ENCODE measurements at places on chromosomes 7 and 10. TPM values are rescaled to one million over a fixed set of nuclear protein-coding genes. Genes with fewer than 3 reads are reported as not detected.

The ZNF775 gene
- total RNA-seq = 5.3 TPM

The CAMK2B gene
- total RNA-seq = 0.59 TPM

The CFAP69 gene
- total RNA-seq = 19.4 TPM

The OR2A1 gene
- total RNA-seq = 0.08 TPM

The GIMAP4 gene
- total RNA-seq = not detected

The LMBR1 gene
- total RNA-seq = 51.7 TPM

The PTPRN2 gene
- 3.0 TPM for total RNA-seq

The PTF1A gene
- not detected for total RNA-seq

The GBX1 gene
- total RNA-seq = not detected

The CNNM1 gene
- total RNA-seq = under 0.01 TPM

The FAM25A gene
- total RNA-seq = not detected

The CFAP46 gene
- 0.38 TPM for total RNA-seq

The MRLN gene
- not detected for total RNA-seq

The FGFR2 gene
- not detected for total RNA-seq

The TACC2 gene
- total RNA-seq = 1.8 TPM

The OR2A5 gene
- total RNA-seq = not detected

The FAS gene
- 60.1 TPM for total RNA-seq

The PILRA gene
- total RNA-seq = 0.82 TPM

The SPDYE1 gene
- not detected for total RNA-seq

The ANXA8L1 gene
- total RNA-seq = not detected

The COMMD3 gene
- total RNA-seq = 27.8 TPM

The SERPINE1 gene
- total RNA-seq = 1,526 TPM

The NKX1-2 gene
- not detected for total RNA-seq

The TRIM50 gene
- total RNA-seq = not detected

The CUBN gene
- total RNA-seq = 3.4 TPM

The NPSR1 gene
- total RNA-seq = not detected

The AKR1D1 gene
- not detected for total RNA-seq

The WNT8B gene
- not detected for total RNA-seq

The HOXA9 gene
- total RNA-seq = not detected

The LAMB4 gene
- total RNA-seq = 0.12 TPM

The ANKRD30A gene
- not detected for total RNA-seq

The CLEC2L gene
- total RNA-seq = not detected

The CCDC126 gene
- total RNA-seq = 9.4 TPM

The TAF5 gene
- 2.9 TPM for total RNA-seq

The ABCB4 gene
- 0.12 TPM for total RNA-seq

The SPDYE9 gene
- not detected for total RNA-seq

The AGBL3 gene
- total RNA-seq = 1.2 TPM

The RFC2 gene
- total RNA-seq = 13.3 TPM

The TFR2 gene
- total RNA-seq = under 0.01 TPM

The SP8 gene
- not detected for total RNA-seq

The ZNF804B gene
- not detected for total RNA-seq

The ANXA8 gene
- total RNA-seq = 0.68 TPM

The LRRC4 gene
- not detected for total RNA-seq

The DNAH11 gene
- 0.59 TPM for total RNA-seq

The DNAJB12 gene
- 19.8 TPM for total RNA-seq

The TAS2R5 gene
- 0.38 TPM for total RNA-seq

The LRMDA gene
- 2.3 TPM for total RNA-seq

The VWDE gene
- not detected for total RNA-seq

The HTR5A gene
- total RNA-seq = not detected

The THSD7A gene
- total RNA-seq = 0.38 TPM

The STK32C gene
- 25.0 TPM for total RNA-seq

The RNF133 gene
- 0.23 TPM for total RNA-seq

The CDC14C gene
- total RNA-seq = not detected

The ENTPD1 gene
- total RNA-seq = 1.2 TPM

The OR9A2 gene
- total RNA-seq = 0.12 TPM

The GARIN1A gene
- total RNA-seq = 0.53 TPM

The AQP1 gene
- total RNA-seq = 22.2 TPM

The IL2RA gene
- not detected for total RNA-seq

Measured in smooth muscle cell of the coronary artery (primary cell).